GM12878 (cell line): ENCODE measurements at places on chromosomes 16 and 17.
A peak's percentile ranks its signal among the peaks of the same experiment; 100 is the strongest.

DNA sequence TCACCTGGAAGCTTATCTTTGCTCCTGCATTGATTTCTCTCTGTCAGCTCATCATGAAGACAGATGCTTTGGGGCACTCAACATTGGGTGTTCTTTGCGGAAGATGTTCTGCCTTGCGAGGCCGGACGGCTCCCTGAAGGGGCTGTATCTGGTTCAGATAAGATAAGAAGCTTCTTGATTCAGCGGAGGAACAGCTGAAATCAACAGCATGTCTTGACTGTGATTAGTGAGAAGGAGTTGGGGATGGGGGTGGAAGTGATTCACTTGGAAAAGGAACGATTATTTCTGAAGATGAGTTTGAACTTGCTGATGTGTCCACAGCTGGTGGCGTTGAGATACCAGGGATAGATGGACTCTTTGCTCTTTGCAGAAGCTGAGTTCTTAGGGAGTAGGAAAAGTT lies 126.9 kb upstream of the WSCD1 start:
- no peak for DNase-seq

DNA sequence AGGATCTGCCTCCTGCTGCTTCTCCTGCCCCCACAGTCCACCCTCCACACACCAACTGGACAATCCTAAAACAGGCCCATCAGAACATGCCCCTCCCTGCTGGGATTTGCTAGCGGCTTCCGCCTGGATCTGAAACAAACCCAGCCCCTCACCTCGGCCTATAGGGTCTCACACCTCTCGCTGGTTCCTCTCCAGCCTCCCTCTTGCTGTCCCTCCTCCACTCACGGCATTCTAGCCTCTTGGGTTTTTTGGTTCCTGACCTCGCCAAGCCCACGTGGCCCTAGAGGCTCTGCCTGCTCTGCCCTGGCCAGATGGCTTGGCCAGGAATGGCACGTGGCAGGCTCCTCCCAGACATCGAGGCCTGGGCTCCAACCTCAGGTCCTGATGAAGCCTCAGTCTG lies 15.7 kb upstream of the MTSS2 start:
- DNase-seq: no peak

DNA sequence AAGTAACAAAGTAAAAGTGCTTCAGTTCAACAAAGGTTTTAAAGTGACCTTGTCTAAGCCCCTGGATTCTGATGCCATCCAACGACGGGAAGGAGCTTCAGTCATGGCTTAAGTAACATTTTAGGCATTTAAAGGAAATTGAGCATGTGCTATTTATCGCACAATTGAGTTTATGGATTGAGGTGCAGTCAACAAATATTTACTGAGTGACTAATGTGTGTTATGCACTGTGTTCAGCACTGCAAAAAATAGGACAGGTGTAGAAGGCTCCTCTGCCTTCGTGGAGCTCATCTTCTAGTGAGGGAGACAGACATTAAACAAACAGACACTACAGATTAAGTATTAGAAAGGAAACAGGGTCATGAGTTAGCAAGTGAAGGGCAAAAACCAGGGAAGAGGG lies 12.5 kb downstream of the TMIGD1 start:
- no peak for DNase-seq

- no peak for DNase-seq
Measured at GRCh38 chr17:61155590-61156237, 243.9 kb upstream of the TBX2 start.

DNA sequence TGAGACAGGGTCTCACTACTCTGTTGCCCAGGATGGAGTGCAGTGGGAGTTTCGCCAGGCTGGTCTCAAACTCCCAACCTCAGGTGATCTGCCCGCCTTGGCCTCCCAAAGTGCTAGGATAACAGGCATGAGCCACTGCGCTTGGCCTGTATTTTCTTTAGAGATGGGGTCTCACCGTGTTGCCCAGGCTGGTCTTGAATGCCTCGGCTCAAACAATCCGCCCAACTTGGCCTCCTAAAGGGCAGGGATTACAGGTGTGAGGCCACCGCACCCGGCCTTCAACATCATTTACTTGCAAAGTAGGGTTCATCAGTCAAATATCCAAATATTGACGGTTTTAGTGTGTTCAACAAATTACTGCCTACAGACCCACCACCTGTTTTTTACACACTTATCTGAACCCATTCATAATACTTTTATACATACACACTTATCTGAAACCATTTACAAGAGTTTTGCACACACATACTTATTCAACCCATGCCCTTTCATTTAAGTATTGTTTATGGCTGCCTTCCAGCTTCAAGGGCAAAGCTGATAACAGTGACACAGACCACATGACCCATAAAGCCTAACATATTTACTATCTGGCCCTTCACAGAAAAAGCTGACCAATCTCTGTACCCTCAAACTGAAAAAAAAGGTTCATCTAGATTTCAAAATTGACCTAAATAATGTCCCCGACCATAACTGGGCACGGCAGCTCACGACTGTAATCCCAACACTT lies 11.9 kb downstream of the TMEM170A start:
- DNase-seq: no peak

DNA sequence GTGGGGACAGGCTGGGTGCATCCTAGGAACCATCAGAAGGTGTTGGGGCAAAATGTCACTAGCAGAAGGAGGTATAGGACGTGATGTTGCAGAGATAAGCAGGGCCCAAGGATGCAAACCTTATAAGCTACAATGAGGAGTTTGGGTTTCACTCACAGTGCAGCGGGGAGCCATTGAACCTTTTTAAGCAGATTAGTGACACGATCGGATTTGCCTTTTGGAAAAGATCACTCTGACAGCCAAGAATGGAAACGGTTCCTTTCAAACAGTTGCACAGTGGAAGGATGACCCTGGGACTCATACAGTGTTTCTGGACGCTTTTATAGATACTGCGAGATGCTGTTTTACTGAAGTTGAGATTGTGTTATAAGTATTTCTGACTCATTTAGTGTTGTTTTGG lies 131.8 kb upstream of the CACNG3 start:
- no peak for DNase-seq

DNA sequence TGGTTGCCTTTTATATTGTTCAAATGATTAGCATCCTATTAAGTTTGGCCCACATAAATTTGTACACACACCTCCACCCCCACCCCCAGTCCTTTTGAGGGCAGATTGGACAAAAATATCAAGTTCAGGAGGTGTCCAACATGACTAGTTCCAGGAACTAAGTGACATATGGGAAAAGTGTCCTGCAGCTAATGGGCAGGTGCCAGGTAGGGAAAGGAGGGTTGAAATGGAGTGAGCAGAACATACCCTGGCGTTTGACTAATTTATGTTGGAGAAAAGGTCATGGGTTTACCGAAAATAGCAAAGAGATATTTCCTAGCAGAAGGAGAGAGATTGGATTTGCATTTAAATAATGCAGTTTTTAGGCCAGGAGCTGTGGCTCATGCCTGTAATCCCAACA lies 4.9 kb downstream of the KCTD2 start:
- DNase-seq: no peak

DNA sequence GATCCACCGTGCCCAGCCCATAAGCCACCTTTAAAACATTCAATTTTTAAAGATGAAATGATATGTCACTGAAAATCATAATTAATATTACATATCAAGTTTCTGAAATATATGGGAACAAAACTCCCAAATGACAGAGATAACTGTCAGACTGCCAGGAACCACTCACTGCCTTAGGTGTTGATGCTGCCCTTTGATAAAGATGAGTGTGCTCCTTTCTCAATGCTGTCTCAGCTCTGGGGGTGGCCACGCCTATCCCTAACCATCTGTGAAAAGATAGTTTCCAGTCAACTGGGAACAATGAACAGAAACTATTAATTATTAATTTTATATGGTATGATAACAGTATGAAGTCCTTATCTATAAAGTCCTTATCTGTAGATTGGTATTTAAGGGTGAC lies 177.7 kb downstream of the MYO1D start:
- DNase-seq: no peak

- DNase-seq: no peak
Measured at GRCh38 chr16:4263504-4264436, 9.1 kb downstream of the TFAP4 start.

- no peak for DNase-seq
Measured at GRCh38 chr17:65698381-65699061, 137.1 kb upstream of the AXIN2 start.

DNA sequence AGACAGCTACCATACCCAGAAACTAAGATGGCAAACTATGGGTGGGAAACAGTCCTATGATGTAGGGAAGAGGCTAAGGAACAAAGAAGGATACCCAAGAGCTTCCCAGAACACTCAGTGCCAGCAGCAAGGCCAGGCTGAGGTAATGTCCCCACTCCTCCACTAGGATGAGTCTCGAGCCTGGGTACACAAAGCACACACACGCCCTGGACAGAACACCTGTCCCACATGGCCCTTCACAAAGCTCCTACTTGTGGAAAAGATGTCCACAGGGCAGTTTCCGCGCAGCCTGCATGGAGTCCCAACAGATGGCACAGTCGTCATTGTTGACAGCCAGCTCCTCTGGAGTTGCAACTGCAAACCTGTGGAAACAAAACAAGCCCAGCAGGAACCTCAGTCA lies 23.9 kb downstream of the AMFR start:
- DNase-seq: no peak

GRCh38 chr17:74431568-74432423 lies at the start of gene GPRC5C:
GPRC5C (plus strand) TSS chr17:74432088; CDS start chr17:74439777, 7,689 bp downstream.
- no peak for DNase-seq

DNA sequence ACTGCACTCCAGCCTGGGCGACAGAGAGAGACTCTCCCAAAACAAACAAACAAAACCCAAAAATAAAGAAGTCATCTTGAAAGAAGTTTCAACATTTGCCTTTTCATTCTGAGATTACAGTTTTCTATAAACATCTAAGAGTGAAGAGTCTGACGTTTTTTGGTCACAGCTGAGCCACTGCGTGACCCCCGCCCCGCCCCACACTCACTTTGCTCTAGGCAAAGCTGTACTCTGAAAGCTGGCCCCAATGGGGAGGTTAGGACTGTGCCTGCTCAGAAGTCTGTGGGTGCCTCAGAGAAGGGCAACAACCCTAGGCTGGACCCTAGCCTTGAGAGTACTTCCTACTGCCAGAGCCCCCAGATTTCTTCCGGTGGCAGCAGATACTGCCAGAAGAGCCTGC lies 19.3 kb downstream of the CYB5D2 start:
- DNase-seq: no peak

DNA sequence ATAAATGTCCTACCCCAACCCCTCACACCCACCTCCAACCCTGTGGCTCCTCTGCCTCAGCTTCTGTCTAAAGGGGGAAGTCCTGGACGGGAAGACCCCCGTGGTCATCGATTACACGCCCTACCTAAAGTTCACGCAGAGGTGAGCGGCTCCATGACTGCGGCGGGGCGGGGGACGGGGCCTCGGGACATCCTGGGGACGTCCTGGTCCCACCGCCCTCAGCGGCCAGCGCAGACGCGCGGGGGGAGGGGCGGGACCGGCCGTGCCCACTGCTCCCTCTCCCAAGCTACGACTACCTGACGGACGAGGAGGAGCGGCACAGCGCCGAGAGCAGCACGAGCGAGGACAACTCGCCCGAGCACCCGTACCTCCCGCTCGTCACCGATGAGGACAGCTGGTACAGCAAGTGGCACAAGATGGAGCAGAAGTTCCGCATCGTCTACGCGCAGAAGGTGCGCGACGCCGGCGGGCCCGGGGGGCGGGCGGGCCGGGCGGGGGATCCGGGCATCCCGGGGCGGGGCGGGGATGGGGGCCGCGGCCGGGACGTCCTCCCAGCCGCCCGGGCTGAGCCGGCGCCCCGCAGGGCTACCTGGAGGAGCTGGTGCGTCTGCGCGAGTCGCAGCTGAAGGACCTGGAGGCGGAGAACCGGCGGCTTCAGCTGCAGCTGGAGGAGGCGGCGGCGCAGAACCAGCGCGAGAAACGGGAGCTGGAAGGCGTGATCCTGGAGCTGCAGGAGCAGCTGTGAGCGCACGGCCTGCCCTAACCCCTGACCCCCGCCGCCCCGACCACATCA lies 6.7 kb downstream of the RUNDC3A start:
- no peak for DNase-seq

DNA sequence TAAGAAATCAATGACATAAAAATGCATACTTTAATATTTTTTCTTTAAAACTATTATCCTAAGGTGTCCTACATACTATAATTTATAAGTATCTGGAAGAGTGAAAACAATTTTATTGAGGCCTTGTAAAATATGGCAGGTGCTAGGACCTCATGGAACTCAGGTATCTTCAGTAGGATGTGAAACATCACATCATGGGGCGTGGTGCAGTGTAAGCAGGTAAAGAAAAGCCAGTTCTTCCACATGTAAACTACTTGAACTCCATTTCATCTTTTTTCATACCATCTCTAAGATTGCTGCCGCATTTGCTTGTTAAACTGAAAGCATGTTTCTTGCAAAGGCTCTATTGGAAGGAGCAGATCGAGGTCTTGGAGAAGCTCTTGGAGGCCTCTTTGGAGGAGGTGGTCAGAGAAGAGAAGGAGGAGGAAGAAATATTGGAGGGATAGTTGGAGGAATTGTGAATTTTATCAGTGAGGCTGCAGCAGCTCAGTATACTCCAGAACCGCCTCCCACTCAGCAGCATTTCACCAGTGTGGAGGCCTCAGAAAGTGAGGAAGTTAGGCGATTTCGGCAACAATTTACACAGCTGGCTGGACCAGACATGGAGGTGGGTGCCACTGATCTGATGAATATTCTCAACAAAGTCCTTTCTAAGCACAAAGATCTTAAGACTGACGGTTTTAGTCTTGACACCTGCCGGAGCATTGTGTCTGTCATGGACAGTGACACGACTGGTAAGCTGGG lies at the start of gene CAPNS2:
Gene CAPNS2, plus strand, starts transcription at position 253 of the 744 bp plus-strand sequence. Its CDS starts 73 bp downstream, at position 326.
- no peak for DNase-seq

GRCh38 chr16:60329108-60329507 lies 1595.0 kb upstream of the GOT2 start:
- DNase-seq: no peak

- DNase-seq: no peak
Measured at GRCh38 chr17:47301831-47302230, 21.9 kb upstream of the EFCAB13 start.

- no peak for DNase-seq
Measured at GRCh38 chr16:22681554-22682291, 132.2 kb upstream of the HS3ST2 start.

GRCh38 chr17:3167574-3167973 lies 29.7 kb upstream of the OR1A2 start:
- DNase-seq: peak; percentile 17

DNA sequence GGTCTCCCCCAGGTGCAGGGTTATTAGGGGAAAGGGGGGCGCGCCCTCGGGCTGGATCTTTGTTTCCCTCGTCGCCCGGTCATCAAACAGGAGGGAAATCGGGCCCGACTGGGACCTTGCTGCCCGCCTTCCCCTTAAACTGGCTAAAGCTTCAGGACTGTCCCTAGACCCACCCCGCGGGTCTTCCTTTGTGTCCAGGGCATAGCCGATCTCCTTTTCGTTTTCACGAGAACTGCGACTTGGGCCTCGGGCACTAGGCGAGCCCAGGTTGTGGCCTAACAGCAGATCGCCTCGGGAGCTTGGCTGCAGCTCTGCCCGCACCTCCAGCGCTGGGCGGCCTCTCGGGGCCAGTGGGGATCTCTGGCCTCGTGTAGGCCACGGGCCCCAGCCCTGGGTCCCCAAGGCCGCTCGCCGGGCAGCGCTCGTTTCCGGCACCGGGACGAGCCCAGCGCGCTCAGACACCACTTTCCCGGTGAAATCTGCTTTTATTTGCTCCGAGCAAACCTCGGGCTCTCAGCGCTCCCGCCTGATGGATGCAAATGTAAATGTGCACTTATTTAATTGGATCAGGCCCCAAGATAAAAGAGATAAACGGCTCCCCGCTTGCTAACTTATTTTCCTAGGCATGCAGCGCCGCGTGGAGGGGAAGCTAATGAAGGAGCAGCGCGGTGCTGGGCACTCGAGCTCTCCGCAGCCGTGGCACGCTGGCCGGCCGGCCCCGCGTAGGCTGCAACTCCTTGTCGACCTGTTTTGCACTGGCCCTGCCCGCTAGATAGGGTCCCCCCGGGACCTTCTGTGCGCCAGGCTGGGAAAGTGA lies 7.8 kb downstream of the IRX5 start:
- no peak for DNase-seq
